ENCODE measurements at places on chromosomes 5 and 9.

DNA sequence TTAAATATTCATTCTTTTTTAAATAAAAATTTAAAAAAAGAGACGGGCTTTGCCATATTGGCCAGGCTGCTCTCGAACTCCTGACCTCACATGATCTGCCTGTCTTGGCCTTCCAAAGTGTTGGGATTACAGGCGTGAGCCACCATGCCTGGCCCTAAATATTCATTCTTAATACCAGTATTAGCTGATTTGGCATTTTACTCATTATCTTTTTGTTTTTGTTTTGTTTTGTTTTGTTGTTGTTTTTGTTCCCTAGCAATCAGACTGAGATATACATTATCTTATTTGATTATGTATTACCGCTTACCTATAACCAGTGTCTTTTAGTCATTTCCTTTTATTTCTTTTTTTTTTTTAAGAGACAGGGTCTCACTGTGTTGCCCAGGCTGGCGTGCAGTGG lies 37.9 kb downstream of the RNF44 start:
- no peak for DNase-seq

DNA sequence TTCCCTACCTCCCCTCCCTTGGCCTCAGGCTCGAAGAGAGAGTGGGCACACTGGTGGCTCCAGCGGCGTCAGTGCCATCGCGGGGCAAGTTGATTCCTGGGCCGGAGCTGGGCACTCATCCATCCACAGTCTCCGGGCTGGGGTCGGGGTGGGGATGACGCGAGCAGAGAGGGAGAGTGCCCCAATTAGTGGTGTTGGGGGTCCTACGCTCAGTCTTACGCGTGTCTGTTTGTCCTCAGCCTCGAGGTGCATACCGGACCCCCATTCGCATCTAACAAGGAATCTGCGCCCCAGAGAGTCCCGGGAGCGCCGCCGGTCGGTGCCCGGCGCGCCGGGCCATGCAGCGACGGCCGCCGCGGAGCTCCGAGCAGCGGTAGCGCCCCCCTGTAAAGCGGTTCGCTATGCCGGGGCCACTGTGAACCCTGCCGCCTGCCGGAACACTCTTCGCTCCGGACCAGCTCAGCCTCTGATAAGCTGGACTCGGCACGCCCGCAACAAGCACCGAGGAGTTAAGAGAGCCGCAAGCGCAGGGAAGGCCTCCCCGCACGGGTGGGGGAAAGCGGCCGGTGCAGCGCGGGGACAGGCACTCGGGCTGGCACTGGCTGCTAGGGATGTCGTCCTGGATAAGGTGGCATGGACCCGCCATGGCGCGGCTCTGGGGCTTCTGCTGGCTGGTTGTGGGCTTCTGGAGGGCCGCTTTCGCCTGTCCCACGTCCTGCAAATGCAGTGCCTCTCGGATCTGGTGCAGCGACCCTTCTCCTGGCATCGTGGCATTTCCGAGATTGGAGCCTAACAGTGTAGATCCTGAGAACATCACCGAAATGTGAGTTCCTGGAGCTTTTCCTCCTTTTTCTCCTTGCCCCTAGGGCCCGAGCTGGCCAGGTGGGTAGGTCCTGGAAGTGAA lies 861 bp downstream of the NTRK2 start:
- DNase-seq = peak; percentile 19

- no peak for DNase-seq
Observed at GRCh38 chr9:72151104-72151503, 1.9 kb downstream of the GDA start.

DNA sequence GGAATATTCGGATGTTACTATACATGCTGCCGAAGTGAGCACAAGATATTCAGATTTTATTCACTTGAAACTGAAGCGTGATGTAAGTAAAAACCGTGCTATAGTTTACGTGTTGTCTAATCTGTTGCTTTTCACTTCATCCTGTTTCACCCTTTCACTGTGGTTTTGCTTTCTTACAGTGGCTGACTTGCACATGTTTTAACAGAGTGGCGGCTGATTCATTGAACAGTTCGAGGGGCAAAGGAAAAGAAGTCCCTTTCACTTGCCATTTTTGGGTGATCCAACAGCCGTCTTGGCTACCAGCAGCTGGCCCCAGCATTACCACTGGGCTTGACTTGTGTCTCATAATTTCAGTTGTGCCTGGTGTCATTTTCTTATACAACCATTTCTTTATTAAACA lies 134.0 kb downstream of the IRX1 start:
- no peak for DNase-seq

All from activated T-cell treated with anti-CD3 and anti-CD28 coated beads, Interleukin-2, amount 50 U/mL, for 48 hours (primary cell).